Mononuclear cell (primary cell): ENCODE measurements at places on chromosomes 6 and 20. TPM values are rescaled to one million over a fixed set of nuclear protein-coding genes. Genes with fewer than 3 reads are reported as not detected.

The SLC22A1 gene
- 0.21 TPM for total RNA-seq

The RSPO3 gene
- not detected for total RNA-seq

The TMEM74B gene
- not detected for total RNA-seq

The ZFP57 gene
- total RNA-seq, result not detected

The CLPSL2 gene
- not detected for total RNA-seq

The CLDN20 gene
- total RNA-seq, result not detected

The STAU1 gene
- total RNA-seq, result 49.6 TPM
